ENCODE measurements at places on chromosomes 1 and 21.

GRCh38 chr1:232457595-232457994 is 172.3 kb downstream of the SIPA1L2 start:
- no peak for DNase-seq

- DNase-seq: no peak
Observed at GRCh38 chr1:215113776-215114153, 31.2 kb downstream of the KCNK2 start.

DNA sequence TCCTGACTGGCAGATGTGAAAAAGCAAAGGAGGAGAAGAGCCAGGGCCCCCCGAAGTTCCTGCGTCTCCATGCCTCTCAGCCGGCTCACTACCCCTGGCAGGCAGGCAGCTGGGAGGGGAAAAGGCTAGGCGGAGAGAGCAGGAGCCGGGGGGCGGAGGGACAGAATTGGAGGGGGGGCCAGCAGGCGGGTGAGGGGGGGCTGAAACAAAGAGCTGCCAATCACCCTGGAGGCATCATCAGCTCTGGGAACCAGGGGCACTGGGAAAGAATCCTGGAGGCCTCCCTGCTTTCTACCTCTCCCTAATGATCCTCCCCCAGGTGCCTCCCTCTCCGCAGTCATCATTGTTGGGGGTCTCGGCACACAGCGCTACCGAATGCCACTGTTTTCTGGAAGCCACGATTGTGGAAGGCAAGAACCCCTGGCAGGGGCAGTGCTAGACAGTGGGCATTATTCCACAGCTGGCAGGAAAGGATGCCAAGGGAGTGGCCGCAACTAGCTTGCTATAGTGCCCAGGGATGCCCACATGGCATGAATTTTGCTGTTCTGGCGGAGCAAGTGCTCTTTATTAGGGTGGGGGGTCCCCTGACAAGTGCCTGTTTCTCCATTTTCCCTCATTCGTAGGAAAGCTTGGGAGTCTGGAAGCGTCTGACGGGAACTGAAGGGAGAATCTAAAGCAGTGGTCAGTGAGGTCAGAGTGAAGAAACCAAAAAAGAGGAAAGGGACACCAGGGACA is at the start of gene THBS3:
Gene THBS3 (minus strand): TSS at position 92 of the 735 bp plus-strand sequence. CDS start 21 bp downstream, at position 71.
- DNase-seq: peak; percentile 73

GRCh38 chr1:182754087-182754486 is 35.5 kb upstream of the NPL start:
- DNase-seq: no peak

DNA sequence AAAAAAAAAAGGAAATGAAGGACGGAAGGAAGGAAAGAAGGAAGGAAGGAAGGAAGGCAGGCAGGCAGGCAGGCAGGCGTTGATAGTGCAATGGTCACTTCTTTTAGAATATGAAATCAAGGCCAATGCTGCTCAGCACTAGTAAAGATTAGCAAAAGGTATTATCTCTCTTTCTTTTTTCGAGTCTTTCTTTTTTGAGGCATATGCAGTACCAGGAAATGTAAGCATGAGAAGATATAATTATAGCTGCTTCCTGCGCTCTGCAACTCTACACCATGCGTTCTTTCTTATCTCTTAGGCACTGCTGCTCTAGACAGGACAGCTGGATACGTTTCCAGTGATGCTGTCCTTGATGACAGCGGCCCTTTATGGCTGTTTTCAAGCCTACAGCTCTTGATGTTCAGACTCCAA is 1512.5 kb upstream of the B3GALT2 start:
- peak; percentile 11 for DNase-seq

GRCh38 chr1:201085902-201086735 is 26.1 kb downstream of the CACNA1S start:
- DNase-seq: peak; percentile 60

GRCh38 chr1:205365945-205366463 is 9.3 kb upstream of the KLHDC8A start:
- no peak for DNase-seq

- no peak for DNase-seq
Observed at GRCh38 chr1:228259368-228259894, 51.6 kb downstream of the OBSCN start.

DNA sequence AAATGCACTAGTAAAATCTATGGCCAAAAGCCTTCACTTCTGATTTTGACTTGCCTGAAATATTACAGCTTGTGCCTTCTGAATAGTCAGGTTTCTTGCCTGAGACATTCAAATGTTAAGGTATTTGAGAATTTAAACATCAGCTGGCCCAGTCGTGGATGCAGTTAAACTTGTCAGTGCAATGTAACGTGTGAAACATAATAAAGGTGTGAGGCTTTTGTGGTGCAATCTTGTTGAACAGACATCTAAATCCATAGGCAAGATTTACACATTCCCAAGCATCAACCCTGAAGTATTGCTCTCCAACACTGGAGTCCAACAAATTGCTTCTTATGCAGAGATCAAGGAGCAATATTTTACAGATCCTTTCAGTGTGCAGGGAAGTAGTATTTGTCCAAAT is 4.4 kb downstream of the CCN1 start:
- no peak for DNase-seq

DNA sequence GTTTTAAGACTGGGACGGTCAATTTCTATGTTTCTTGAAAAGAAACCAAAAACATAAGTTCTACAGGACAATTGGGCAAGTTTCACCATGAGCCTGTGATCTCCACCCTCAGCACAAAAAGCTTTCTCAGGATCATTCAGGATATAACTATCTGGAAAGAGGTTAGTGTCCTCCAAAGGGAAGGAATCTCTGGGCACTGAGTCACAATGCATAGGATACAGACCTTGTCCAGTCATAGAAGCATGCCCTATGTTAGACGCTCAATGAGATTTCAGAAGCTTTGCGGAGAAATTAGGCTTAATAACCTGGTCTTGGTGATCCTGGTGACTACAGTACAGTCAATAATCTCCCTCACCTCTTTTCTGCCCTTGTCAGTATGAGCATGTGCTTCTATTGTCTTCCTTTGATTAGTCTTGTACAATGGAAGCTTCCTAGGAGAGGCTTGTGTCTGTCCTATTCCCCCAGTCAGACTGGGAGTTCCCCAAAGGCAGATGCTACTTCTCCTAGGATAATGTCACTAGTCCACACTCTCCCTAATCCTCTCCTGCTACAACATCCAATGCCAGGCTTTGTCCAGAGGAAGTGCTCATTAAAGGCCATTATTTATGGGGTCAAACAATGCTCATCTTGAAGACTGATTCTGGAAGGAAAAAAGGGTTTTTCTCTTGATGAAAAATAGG is 97.4 kb downstream of the KCNH1 start:
- DNase-seq: no peak

DNA sequence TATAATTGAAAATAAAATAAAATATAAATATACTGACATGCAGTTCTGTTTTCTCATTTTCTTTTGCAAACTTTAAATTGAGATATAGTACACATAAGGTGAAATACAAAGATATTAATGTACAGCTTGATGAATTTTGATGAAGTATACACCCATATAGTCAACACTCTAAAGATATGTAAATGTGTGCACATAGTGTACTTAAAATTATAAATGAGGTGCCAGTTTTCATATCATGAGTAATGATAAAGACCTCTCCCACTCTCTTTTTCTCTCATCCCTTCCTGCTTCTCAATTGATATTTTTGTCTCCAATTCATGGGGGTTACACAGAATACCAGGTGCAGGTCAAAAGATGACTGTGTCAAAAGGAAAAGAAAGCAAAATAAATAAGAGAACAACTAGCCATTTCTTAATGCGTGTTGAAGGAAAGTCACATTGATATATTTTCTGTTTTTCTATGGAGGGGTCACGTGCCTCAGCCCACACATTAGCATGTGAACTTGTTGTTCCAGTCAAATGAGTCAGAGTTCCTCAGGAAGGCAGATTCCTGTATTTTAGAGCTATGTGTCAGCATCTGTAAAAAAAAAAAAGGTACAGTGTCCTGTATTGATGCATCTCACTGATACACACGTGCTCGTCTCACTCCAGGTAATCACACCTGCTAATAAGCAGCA is 64.3 kb upstream of the HOOK1 start:
- no peak for DNase-seq

Data from SK-N-SH (cell line).